ENCODE measurements at places on chromosomes 16 and 17.
A peak's percentile ranks its signal among the peaks of the same experiment; 100 is the strongest.

- DNase-seq, result peak; percentile 48
Measured at GRCh38 chr17:68435876-68436842, 21.1 kb downstream of the WIPI1 start.

DNA sequence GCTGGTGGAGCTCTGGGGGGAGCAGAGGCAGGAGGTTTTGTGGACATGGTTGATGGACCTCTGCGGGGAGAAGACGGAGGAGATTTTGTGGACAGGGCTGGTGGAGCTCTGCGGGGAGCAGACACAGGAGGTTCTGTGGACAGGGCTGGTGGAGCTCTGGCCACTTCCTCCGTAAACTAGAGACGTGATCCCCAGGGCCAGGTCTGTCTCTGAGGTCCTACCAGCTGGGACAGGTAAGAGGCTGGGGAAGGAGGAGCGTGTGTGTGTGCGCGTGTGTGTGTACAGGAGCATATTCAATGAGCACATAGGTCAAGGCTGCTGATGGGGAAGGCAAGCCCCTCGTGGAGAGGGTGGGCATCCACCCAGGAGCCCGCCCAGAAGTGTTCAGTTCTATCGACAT, 20.6 kb downstream of the RPH3AL start:
- no peak for DNase-seq

DNA sequence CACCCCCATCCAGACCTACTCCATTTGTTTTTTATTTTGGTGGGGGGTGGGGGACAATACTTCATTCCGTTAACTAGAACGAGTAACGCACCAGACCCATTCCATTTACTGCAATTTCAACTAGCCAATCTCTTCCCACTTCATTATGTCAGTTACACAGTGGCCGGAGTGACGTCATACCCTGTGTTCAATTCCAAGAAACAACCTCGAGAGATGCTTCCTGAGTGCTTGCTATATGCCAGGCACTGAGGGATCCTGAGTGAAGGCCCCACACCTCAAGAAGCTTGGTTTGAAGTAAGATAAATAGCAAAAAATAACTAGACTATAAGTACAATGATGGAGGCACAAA, 9.1 kb upstream of the SIAH1 start:
- no peak for DNase-seq

GRCh38 chr16:55471448-55472097, 7.4 kb upstream of the MMP2 start:
- DNase-seq, result no peak

DNA sequence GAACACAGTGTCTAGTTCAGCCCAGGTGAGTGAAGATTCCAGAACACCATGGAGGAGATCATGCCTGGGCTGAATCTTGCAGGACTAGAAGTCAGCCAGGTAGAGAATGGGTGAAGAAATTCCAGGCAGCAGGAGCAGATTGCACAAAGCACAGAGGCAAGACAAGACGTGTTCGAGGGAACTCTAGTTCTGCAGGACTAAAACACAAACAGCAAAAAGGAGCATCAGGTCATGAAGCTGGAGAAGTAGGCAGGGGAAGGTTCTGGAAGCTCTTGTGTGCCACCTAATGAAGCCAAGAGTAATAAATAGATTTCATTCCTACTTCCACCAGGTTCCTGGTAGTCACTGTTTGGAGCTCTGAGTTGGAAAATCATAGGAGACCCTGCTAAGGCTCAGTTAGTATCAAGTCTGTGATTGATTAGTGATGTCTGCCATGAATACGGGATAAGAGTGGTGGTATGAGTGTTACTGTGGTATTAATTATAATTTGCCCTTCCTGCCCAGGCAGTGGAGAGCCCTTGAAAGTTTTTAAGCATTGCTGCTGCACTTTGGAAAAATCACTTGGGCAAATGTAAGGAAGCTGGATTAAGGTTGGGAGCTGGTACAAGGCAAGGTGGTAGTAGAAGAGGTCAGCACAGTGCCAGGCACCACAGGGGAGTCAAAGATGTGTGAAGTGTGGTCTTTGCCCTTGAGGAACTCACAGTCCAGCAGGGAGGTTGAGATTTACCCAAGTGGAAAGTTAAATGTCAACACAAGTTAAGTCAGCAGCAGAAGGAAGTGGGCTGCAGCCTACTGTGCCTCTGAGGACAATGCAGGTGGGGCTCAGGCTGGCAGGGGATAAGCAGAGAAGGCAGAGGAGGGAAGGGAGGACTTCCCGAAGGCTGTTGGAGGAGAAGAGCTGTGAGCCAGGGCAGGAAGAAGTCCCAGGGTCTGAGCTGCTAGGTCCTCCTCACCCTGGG, 13.5 kb upstream of the FOXN1 start:
- DNase-seq, result no peak

DNA sequence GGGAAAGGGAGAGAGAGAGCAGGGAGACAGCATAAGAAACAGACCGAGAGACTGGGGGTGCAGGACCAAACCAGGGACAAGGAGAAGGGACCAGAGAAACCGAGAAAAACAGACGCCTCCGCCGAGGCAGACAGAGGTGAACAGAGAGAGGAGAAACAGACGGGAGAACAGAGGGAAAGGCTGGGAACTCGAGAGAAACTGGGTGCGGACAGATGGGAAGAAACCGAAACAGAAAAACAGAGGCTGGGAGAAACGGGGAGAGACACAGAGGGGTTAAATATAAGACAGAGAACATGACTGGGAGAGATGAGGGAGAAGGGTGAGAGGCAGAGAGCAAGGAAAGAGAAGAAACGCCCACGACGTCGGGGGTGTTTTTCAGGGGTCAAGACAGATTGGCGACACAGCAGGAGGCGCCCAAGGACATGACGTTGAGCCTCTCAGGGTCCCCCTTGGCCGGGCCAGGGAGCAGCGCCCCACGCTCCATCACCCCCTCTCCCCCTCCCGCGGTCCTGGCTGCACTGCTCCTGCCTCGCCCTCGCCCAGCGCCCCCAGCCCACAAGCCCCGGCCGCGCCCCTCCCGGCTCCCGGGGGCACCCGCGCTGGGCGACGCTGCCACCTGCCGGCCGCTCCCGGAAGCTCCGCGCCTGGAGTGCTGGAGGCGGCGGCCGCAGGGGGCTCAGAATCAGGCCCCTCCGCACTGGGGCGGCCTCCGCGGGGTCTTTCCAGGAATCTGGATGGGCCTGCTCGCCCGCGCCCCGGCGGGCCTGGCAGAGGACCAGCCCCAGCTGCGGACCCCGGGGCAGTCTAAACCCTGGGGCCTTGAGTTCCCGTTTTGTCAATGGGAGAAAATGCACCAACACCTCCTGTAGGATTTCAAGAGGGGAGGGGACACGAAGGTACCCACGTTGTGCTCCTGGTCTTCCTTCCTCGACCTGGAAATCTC, 1.3 kb upstream of the TMEM92 start:
- DNase-seq, result no peak

GRCh38 chr16:58853854-58854791, 120.0 kb upstream of the GOT2 start:
- DNase-seq, result no peak

DNA sequence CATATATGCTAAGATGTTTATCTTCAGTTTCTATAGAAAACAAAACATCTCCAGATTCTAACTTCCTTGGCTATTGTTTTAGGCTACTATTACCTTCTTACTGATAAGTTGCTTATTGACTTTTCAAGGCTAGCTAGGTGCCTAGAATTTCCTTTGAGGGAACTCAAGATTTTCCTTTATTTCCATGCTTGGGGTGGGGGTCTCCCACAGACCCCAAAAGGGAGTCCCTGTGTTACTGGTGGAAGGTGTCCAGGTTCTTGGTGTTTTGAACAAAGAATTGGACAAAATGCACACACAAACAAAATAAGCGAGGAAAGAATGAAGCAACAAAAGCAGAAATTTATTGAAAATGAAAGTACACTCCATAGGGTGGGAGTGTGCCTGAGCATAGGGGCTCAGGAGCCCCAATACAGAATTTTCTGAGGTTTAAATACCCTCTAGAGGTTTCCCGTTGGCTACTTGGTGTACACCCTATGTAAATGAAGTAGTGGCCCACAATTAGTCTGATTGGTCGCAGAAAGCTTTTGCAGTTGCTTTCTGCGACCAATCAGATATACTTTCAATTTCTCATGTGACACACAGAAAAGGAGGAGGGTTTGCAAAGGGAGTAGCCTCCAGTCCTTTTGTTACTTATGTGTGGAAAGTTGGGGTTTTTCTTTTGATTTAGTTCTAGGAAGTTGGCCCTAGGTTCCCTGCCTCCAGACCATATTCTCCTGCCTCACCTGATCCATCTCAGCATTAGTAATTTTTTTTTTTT, 67.5 kb downstream of the MARF1 start:
- DNase-seq, result no peak

GRCh38 chr16:79206889-79207288, 393.6 kb downstream of the MAF start:
- DNase-seq, result no peak

DNA sequence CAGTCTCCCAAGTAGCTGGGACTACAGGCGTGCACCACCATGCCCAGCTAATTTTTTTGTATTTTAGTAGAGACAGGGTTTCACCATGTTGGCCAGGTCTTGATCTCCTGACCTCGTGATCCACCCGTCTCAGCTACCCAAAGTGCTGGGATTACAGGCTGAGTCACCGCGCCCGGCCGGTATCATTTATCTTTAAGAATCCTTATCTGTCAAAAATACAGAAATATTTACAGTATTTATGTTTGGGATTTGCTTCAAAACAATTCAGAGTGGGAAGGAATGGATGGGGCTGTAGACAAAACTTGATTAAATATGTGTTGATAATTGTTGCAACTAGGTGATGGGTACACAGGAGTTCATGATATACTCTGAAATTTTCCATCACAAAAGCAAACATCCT, 2.9 kb downstream of the BECN1 start:
- DNase-seq, result no peak

DNA sequence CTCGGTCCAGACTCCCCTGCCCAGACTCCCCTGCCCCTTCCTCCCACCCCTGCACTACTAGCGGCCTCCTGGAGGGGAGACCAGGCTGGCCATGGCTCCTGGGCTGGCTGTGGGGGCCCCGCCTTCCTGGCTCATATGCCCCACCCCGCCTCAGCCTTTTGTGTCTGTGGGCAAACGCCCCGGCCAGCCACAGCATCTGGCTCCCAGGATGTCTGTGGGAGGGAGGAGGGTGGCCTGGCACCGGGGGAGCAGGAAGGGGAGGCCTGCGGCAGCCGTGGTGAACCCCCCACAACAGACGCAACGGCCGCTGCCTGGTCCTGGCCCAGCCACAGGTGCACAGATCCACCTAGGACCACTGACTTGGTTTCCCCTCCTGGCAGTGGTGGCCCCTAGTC, 32.9 kb downstream of the BAHCC1 start:
- peak; percentile 75 for DNase-seq

- DNase-seq, result no peak
Measured at GRCh38 chr17:47013341-47013740, 34.3 kb upstream of the RPRML start.

DNA sequence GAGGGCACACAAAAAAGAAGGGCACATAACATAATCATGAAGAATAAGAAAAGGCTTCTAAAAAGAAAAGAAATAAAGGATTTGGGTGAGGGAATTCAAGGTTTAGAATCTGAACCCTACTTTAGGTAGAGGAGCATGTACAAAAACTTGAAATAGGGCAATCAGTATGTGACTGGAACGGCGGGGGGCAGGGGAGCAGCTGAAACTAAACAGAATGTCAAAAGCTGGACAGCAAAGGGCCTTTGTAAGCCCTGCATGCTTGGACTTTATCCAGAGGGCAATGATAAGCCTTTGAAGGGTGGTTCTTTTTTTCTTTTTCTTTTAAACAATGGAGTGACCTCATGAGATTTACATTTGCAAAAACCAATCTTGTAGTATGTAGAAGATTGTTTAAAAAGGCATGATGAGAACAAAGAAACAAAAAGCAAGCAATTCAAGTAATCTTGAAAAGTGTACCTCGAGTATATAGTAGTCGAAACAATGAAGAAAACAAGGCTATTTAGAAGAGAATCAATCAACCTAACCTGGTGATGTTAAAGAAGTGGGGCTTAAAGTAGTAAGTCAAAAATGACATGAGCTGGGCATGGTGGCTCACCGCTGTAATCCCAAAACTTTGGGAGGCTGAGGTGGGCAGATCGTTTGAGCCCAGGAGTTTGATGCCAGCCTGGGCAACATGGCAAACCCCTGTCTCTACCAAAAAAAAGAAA, 46.7 kb upstream of the ANKFY1 start:
- no peak for DNase-seq

DNA sequence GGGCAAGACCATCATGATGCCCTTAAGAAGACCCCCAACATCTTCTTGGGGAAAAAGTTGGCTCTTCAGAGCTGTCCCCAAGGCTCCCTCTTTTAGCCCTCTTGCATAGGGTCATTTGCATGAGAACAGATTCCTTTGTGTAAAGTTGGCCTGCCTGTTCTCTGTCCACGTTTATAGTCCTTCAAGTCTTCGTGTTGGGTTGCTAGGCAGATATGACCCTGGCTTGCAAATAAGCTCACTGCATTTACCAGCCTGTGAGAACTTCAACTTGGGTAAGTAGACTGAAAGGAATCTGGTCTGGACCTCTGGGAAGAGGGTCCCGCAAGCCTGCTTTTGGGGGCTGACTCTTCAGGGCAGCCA, 2.9 kb downstream of the ARSG start:
- no peak for DNase-seq

- DNase-seq, result no peak
Measured at GRCh38 chr17:19973156-19973555, 4.5 kb downstream of the AKAP10 start.

GRCh38 chr17:27947005-27947406, 53.8 kb upstream of the LYRM9 start:
- DNase-seq, result no peak

DNA sequence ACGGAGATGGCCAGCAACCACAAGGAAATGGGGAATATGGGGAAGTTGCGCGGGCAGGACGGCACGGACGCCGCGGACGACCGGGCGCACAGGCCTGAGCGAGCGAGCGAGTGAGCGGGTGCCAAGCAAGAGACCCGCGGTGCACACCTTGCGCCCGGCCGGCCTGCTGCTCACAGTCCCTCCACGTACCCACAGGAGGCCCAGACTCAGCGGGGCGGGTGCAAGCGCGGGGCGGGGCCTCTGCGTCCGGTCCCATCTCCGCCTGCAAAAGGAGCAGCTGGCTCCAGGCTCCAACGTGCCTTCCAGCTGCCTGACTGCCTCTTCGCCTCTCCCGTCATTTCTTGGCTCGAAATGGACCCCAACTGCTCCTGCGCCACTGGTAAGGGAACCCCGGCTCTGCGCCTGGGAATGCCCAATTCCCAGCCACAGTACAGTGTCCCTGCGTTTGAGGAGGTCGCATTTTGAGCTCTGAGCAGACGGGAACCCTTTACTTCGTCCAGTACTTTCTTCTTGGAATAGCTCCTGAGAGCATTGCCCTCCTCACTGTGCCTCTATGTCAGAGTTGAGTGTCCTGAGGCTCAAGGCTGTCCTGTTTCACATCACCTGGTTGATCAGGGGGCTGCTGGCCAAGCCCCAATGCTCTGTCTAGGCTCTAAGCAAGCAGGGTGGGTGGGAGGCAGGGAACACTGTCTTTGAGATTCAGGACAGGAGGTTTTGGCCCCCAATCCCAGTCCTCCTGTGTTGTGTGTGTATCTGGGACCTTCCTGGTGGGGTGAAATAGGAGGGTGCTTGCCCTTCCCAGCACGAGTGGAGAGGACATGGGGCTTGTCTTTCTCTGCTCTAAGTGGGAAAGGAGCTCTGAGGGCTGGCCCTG, 8.1 kb upstream of the MT1E start:
- peak; percentile 37 for DNase-seq

- peak; percentile 36 for DNase-seq
Measured at GRCh38 chr17:49576088-49576916, 631 bp downstream of the NXPH3 start.

- peak; percentile 77 for DNase-seq
Measured at GRCh38 chr16:30896889-30897733, 697 bp downstream of the CTF1 start.
